Fibroblast of skin of abdomen (primary cell): ENCODE measurements at places on chromosomes 13 and 19.
A peak's percentile ranks its signal among the peaks of the same experiment; 100 is the strongest.

- peak; percentile 3 for DNase-seq
These were observed 76.3 kb downstream of the MZT1 start for GRCh38 chr13:72651144-72651543.

- peak; percentile 74 for DNase-seq
These were observed 122.6 kb downstream of the POSTN start for GRCh38 chr13:37475966-37476365.

- no peak for DNase-seq
These were observed 75.9 kb downstream of the ZIC5 start for GRCh38 chr13:99895444-99896368.

DNA sequence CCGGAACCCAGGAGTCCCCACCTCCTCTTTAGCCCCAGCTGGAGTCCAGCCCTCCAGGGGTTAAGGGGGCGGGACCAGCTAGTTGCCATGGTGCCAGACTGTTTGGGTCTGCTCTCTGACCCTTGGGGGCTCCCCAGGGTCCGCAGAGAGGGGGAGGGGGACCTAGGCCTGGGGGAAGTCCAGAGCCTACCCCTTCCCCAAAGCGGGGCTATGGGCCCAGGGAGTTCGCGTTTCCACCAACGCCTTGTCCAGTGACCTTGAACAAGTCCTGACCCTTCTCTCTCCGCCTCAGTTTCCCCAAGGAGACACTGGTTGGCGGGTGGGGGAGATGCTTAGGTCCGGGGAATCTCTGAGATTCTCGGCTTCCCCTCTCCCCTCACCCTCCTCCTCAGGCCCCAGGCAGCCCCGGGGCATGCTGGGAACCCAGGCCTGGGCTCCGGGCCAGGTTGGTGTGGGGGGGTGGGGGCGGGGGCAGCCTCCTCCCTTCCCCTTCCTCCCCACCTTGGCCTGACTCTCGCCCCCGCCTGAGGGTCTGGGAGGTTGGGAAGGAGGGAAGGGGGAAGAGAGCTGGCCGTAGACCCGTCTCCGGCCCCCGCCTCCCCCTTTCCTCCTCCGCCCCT is 2.6 kb upstream of the SPACA6 start:
- peak; percentile 90 for DNase-seq

- no peak for DNase-seq
These were observed 764.3 kb upstream of the ARGLU1 start for GRCh38 chr13:107332188-107332587.

DNA sequence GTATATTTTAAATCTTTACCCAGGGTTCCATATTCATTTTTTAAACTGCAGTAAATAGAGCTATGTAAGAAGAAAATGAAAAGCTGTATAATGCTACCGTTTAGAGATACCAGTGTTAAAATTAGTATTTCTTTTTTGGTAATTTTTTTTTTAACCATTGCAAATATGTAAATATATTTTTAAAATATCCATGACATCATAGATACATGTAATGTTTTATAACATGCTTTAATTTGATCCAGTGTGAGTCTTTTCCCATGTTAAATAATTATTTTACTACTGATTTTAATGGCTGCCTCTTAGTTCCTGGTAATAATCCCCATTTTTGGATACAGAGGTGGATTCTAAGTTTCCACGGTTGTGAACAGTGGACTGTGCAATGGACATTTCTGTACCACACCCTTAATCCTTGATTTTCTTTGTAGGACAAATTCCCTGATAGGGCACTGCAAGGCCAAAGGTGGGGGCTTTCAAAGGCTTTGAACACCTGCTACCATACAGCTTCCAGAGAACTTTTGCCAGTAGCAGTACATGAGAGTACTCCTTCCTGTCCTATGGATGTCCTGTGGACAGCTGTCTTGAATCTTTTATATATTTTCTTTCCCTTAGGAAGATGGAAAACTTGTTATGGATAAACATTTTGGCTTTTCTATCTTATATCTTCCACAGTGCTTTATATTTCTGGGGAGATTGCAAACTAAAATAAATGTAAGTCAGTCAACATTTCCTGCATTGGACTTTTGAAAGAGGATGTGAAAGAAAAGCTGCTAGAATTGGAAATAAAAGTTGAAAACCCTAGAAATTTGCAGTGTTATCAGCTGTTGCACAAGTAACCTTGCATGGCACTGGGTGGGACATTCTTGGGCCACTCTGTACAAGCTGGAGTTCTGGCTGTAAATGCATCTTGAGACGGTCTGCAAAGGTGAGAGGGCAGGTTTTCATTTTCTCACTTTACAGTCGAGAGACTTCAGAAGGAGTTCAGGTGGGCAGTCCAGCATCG is 46.8 kb downstream of the ARHGEF7 start:
- no peak for DNase-seq

DNA sequence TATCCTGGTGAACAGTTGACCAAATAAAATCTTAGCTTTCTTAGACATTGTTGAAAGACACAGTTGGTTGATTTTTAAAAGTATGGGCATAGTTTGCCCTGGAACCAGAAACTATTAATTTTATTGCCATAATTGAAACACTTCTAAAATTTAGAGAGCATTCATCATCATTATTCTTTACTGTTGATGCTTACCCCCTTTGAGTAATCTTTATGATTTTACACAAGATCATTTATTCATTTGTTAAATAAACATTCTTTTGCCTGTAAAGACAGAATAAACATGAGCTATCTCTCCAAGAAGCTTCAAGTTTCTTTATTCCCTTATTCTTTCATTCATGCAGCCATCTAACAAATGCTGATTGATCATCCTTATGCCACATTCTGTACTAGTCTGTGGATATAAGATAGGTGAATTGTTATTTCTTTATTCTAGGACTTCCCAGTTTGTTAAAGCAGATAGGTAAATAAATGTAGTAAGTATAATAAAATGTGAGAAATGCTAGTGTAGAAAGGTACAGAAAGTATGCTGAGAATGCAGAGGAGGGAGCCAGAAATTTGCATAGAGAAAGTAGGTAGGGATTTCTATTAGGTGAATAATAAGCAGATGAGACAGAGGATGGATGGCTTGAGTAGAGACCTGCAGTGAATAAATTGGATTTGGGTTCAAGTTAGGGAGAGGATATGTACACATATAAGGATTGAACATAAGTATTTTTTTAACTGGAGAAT is 8.2 kb downstream of the SERTM1 start:
- DNase-seq = no peak

- no peak for DNase-seq
These were observed 38.1 kb downstream of the RNF17 start for GRCh38 chr13:24802074-24802473.

DNA sequence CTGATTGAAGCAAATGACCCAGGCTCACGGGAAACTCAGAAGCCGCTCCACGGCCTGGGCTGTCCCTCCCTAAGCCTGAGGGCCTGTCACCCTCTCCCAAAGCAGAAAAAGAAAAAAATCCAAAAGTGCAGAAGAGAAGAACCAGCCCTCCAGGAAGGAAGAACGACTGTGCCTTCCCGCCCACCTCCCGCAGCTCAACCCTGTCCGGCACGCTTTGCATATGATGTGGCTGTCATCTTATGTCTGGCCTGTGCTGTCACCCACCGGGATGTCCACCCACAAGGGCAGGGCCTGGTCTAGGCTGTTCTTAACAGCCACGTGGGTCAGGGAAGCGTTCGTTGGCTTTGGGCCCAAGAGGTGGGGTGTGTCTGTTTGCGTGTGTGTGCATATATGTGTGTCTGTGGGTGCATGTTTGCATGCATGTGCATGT is 13.7 kb downstream of the ZBTB7A start:
- no peak for DNase-seq

DNA sequence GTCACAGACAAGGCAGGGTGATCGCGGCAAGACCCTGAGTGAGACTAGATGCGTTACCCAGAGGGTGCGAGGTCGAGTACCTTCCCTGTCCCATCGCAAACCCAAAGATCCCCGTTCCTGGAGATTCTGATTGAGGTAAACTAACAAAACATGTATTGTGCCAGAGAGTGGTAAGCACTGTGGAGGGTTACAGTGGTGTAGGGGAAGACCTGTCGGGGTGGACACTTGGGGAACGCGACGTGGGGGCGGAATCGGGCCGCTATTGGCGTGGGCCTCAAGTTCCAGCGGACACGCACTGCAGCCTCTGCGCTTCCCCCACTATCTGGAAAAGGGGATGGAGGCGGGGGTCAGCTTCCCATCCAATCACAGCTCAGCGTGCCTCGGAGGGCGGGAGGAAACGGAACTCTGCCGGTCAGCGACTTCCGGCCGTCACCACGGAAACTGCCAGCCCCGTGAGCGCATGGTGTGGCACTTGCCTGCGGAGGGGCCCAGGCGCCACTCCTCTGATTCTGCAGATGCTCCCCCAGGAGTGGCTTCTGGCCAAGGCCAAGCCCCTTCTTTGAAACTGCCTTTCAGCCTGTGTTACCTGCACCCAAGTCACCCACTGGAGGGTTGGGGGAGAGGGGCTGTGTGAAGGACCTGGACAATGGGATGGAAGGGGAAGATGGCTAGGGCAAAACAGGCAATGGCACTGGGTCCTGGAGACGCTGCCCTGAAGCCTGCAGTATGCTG is 1.0 kb upstream of the UBE2M start:
- DNase-seq = peak; percentile 92

DNA sequence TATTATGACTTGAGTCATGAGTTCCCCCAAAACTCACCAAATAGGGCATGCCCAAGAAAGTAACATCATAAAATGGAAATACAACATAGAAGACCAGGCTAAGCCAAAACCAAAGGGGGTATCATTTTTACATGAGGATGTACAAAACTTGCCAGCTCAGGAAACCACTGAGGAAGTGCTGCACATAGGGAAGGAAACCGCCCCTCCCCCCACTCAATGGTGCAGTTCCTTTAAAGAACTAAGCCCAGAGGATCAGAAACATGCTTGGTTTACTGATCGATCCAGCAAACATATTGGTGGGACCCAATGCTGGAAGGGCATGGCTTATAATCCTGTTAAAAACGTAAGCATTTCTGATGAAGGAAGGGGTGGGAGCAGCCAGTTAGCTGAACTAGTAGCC is 4.2 kb upstream of the ZNF486 start:
- DNase-seq = no peak

- DNase-seq = peak; percentile 58
These were observed 36.9 kb downstream of the ARRDC2 start for GRCh38 chr19:18044825-18045304.

- DNase-seq = peak; percentile 97
These were observed at the start of gene TM9SF2 for GRCh38 chr13:99501184-99501847. TSS of gene TM9SF2 (plus strand) at chr13:99501472. CDS start at chr13:99501607, 135 bp downstream.

- no peak for DNase-seq
These were observed 416.1 kb downstream of the ZNF536 start for GRCh38 chr19:30788105-30788765.

DNA sequence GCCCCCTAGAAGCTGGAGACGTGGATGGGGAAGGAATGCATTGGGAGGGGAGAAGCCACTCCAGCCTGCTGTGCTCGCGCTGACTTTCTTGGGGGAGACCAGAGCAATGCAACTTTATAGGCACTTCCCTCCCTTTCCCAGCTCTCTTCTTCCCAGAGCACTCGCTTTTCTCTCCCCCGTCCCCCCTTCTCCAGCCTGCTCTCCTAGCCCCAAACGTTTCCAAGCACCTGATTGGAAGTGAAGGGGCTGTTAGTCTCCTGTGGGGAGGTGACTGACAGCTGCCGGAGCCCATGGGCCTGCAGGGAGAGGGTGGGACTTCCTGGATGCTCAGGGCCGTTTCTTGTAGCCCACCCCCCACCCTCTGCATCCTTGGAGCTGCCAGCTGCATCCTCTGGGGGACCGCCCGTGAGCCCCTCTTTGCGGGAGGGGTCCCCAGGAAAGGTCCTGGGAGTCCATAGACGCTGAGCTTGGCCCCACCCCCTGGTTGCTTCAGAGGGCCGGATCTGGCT is 2.5 kb downstream of the HDGFL2 start:
- peak; percentile 77 for DNase-seq

- no peak for DNase-seq
These were observed 56.5 kb downstream of the DCLK1 start for GRCh38 chr13:36074659-36075058.

GRCh38 chr19:474126-475078 is 13.6 kb upstream of the SHC2 start:
- DNase-seq = no peak

DNA sequence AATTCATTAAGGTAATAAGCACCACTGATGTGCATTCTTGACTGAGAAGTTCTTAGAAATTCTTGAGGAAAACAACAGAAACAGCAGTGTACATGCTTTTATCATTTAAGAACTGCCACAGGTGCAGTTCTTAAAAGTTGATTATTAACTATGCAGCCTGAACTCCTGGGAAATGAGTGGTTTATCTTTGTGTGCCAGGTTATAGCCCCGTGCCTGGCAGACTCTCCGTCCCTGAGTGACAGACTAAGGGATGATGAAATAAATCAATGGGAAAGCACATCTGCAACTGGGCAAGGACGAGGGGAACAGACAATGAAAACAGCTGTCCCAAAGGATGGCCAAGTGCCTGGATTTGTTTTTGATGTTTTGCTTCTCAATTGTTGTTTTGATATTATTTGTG is 84.4 kb upstream of the SPATA13 start:
- no peak for DNase-seq

GRCh38 chr19:48452289-48453190 is 2.8 kb upstream of the KCNJ14 start:
- DNase-seq = no peak

- no peak for DNase-seq
These were observed 14.5 kb downstream of the MED25 start for GRCh38 chr19:49832556-49832955.

DNA sequence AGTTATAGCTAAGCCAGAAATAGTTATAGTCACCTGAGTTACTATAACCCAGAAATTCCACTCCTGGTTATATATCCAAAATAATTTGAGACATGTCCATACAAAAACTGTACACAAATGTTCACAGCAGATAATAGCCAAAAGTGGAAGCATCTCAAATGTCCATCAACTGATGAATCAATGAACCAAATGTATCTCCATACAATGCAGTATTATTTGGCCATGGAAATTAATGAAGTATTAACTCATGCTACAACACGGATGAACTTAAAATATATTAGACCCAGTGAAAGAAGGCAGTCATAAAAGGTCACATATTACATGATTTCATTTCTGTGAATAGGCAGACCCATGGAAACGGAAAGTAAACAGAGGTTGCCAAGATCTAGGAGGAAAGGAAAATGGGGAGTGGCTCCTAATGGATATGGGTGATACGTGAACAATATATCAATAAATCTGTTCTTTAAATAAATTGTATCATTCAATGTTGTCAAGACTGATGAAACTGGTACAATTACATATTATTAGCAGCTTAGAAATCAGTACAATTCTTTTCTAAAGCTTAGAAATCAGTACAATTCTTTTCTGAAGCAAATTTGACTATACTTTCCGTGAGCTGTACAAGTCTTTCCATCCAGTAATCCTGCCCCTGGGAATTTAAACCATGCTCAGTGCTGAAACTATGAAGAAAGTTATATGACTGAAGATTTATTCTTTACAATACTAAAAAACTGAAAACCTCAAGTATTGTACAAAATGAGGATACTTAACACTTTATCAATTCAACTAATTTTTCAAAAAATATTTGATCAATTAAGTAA is 47.0 kb upstream of the DIAPH3 start:
- no peak for DNase-seq

GRCh38 chr19:45863335-45863839 is 440 bp upstream of the SYMPK start:
- no peak for DNase-seq

GRCh38 chr19:36528921-36529518 is 949 bp upstream of the ZNF260 start:
- no peak for DNase-seq
